ENCODE measurements at places on chromosomes 4 and X.

- no peak for DNase-seq
Observed at GRCh38 chr4:20041839-20042407, 209.8 kb upstream of the SLIT2 start.

GRCh38 chr4:188680004-188680666 is 540.9 kb downstream of the TRIML1 start:
- DNase-seq, result no peak

GRCh38 chr4:21656832-21657231 is 291.7 kb downstream of the KCNIP4 start:
- no peak for DNase-seq

- no peak for DNase-seq
Observed at GRCh38 chrX:6460893-6461490, 73.9 kb downstream of the VCX3A start.

- no peak for DNase-seq
Observed at GRCh38 chrX:120725874-120726273, 96.0 kb upstream of the C1GALT1C1 start.

DNA sequence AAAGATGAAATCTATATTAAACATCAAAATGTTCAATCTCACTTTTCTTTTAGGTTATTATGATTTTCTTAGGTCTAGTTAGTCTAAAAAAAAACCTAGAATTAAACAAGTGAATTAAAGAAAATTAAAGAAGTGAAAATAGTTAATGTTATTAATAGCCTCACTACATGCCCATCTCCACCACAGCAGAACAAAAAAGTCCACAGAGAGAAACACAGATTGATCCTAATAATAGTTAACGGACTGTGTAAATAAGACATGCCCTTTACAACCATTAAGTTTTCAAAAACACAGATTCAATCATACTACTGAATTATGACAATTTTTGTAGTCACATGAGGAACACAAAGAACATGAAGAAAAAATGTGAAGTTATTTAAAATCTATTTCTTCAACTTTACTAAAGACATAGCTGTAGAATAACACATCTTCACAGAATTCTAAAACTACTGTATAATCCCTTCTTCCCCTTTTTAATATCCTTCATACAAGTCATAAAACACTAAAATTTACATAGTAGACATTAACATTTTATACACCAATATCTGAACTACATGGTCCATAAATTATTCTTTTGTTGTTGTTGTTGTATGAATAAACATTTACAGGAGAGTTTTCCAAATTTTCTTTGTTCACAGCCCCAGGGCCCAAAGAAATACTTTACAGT is 15.3 kb downstream of the HELQ start:
- DNase-seq, result no peak

DNA sequence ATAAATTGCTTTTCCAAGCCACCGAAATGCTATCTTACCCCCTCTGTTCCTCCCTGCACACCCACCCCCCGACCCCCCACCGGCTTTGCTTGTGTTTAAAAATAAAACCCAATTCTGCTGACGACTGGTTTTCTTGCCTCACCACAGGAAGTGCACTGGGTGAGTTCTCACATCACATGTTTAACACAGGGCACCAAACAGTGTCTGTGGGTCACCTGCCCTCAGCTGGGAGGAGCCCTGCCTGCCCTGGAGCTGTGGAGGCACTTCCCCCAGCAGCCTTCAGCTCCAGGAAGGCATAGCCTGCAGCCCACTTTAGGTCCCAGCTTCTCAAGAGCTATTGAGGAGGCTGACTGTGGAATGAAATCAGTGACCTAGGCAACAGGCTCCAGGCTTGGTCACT is 8.8 kb downstream of the TMEM255A start:
- DNase-seq, result no peak

DNA sequence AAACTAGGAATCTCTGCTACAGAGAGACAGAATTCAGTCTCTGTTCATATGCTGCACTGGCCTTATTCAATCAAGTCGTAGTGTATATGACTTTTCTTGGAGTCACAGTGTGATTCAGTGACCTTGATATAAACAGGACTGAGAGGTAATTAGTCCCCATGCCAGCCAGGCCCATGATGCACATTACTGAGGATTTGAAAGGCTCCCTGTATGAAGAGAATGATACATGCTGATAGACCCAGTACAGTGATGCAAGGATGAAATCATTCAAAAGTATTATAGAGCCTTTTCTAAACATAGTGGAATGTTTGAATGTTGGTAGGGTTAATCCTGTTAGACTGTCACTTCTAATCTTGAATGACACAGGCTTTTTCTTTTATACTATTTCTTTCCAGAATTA is 34.1 kb downstream of the ANXA3 start:
- no peak for DNase-seq

DNA sequence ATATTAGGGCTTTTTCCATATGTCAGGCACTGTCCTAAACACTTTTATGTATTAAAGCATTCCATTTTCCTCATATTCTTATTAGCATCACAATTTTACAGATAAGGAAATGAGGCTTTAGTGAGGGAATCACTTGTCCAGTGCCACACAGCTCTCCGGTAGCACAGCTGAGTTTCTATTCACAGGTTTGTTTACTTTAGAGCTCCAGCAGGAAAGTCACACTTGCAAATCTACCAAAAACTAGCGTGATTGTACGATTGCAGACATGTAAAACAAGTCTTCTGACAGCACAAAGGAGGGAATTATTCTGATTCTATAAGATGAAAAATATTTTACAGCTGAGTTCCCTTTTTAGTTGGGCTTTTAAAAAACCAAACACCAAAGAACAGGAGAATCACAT is 472.1 kb downstream of the TMA16 start:
- no peak for DNase-seq

- no peak for DNase-seq
Observed at GRCh38 chr4:162265802-162266201, 102.0 kb upstream of the FSTL5 start.

DNA sequence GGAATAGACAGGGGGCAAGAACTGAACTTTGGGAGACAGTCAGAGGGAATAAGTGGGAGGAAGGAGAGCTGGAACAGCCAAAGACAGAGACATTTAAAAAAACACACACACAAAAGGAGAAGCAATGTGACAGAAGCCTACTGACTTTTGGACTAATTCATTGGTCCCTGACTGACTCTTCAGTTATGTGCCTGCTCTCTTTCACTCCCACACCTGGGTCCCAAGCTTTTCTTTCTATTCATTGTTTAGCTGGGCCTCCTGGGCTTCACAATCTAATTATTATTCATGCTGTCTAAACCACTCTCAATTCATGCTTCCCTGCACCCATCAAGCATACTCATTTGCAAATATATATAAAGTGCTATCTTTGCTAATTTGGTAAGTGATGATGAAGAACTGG is 139.2 kb upstream of the IRS4 start:
- DNase-seq, result no peak

DNA sequence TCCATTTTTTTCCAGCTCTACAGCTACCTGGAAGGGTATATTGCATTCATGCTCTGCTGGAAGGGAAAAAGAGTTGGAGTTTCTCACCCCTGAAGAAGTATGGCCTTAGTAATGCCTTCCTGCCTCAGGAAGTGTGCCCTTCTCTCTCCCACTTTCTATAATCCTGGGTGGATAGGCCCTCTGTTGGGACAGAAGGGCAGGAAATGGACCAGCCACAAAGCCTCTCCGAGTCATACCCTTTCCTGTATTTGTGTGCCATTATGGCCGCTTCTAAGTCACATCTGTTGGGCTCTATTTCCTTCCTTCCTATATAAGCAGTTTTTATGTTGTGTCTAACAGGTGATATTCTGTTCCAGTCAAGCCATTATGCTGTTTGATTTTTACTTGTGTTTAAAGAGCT is 74.8 kb upstream of the SMARCA5 start:
- DNase-seq, result no peak

GRCh38 chr4:144578681-144579080 is 67.3 kb upstream of the HHIP start:
- DNase-seq, result no peak

DNA sequence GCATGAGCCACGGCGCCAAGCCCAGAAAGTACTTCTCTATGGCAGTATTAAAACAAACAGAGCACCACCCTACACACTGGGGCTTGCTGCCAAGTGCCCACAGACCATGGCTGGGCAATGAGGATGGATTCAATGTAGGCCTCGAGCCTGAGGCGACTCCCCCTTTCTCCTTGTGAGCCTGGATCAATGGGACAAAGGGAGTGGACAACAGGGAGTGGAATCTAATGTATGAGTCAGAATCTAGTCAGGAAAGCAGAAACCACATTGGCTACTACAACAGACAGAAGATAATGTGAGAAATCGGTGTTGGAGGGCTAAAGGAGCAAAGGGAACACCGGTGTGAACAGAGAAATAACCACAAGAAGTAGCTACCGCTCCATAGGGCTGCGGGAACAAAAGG is 37.7 kb upstream of the OCIAD2 start:
- DNase-seq, result no peak

DNA sequence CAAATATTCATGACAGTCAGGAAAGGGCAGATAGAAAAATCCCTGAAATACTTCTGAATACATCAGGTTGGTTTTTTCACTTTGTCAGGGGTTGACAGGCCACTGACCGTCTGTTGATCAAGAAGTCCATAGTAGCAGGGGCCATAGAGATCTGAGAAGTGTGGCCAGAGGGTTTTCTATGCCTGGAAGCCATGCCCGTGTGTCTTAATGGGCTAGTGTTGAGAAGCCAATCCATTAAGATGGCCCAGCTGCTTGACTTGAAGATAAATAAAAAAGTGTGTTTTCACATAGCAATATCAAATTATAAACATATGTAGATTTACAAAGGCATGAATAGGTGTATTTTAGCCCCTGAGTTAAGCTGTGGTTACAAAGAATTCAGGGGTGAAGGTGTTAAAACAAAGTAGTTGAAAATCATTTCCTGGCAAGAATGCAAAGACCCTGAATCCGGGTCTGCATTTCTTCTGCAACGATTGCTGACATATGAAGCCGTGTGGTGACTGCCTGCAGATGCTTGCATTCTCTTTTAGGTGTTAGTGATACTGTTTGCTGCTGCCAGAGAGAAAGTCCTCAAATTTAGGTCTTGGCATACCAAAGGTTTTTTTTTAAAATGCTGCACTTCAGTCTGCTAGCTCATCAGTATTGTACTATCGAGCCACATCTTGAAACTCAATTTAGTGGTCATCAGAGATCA is 9.3 kb upstream of the LIMCH1 start:
- no peak for DNase-seq

GRCh38 chr4:88002786-88003185 is 4.6 kb upstream of the PKD2 start:
- DNase-seq, result no peak

DNA sequence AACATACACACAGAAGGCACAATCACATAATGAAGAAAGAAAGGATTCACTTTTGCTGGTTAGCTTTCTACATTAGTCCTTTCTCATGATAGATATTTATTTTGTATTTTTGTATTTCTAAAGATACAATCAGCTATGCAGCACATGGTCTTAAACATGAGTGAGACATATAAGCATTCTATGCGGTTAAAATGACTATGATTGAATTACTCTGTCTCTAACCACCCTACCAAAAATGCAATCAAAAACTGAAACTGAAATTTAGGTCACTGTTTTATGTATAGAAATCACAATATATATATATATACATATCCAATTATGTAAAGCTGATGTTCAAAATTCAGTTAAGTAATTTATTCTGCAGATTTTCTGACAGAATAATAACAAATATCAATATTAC is 21.9 kb downstream of the CXXC4 start:
- DNase-seq, result no peak

DNA sequence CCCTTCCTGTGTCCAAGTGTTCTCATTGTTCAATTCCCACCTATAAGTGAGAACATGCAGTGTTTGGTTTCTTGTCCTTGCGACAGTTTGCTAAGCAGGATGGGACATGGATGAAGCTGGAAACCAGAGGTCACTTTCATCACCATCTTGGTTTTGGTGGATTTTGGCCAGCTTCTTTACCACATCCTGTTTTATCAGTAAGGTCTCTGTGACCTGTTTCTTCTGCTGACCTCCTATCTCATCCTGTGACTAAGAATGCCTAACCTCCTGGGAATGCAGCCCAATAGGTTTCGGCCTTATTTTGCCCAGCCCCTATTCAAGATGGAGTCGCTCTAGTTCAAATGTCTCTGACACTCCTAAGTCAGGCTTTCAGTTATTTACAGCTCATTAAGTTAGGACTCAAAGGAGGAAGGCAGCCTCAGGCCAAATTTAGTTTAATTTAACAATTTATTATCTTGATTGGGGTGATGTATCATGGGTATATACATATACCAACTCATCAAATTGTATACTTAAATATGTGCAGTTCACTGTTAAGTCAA is 169.9 kb upstream of the NDP start:
- no peak for DNase-seq

- no peak for DNase-seq
Observed at GRCh38 chr4:20256381-20256881, 4.7 kb downstream of the SLIT2 start.

DNA sequence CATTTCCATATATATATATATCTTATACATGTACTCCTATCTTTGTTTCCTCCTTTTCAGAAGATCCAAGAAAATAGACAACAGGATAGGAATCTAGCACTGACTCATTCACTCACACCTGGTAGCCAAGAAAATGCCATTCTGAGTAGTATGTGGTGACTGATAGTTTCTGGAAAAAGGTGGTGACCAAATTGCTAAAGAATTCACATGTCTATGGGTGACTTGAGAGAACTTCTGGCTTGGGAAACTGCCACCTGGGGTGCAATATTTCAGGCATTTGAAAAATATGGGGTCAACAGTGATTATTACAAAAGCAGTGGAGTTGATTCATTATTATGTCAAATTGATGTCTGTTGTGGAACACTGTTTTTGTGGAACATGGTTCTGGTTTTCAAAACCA is 605.1 kb downstream of the PCDH18 start:
- DNase-seq, result no peak

GRCh38 chrX:15675490-15675921 is 10.9 kb upstream of the CLTRN start:
- peak; percentile 60 for DNase-seq

GRCh38 chr4:186037692-186038658 is 31.0 kb upstream of the TLR3 start:
- DNase-seq, result no peak

DNA sequence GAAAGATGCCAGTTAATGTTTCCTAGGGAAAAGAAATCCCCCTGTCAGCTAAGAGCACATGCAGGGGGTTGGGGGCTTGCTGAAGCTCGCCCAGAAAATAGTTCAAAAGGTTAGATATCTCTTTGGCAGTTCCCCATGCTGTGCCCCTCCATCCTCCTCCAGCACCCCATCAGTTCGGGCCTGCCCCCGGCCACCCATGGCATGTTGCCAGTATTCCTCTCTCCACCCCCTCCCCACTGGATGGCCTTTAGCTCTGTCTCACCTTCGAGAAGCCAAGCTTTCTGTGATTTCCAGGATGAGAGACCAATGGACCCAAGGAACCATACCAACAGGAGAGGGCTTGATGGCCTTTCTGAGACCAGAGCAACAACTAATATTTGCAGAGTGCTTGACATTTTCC is 5.2 kb downstream of the RAB33A start:
- DNase-seq, result no peak

DNA sequence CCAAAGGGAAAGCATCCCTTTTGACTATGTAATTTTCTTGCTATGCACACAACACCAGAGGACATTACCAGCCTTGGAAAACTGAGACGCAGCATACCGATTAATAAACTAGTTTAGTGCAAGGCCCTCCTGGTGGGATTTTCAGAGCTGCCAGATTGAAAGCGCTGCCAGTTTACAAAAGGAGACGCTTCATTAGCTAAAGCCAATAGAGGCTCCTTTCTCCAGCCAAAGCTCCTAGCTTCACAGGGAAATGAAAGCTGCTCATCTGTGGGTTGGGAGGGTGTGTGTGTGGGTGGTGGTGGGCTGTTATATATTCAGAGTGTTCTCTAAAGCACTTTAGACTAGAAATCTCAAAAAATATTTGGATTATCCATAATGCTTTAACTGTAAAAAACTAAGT is 32.4 kb downstream of the SPANXN4 start:
- no peak for DNase-seq

- no peak for DNase-seq
Observed at GRCh38 chr4:108372681-108373080, 203.9 kb upstream of the LEF1 start.
